ENCODE measurements at places on chromosomes 1 and 21. TPM values are rescaled to one million over a fixed set of nuclear protein-coding genes. Genes with fewer than 3 reads are reported as not detected.

DNA sequence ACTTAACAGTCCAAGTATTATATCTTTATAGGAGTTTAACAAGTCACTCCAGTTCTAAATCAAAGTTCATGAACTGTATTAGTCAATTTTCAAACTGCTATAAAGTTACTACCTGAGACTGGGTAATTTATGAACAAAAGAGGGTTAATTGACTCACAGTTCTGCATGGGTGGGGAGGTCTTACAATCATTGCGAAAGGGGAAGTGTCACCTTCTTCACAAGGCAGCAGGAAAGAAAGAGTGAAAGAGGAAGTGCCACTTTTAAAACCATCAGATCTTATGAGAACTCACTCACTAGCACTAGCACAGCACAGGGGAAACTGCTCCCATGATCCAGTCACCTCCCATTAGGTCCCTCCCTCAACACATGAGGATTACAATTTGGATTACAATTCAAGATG lies 70.0 kb downstream of the CLCA4 start:
- DNase-seq: no peak

DNA sequence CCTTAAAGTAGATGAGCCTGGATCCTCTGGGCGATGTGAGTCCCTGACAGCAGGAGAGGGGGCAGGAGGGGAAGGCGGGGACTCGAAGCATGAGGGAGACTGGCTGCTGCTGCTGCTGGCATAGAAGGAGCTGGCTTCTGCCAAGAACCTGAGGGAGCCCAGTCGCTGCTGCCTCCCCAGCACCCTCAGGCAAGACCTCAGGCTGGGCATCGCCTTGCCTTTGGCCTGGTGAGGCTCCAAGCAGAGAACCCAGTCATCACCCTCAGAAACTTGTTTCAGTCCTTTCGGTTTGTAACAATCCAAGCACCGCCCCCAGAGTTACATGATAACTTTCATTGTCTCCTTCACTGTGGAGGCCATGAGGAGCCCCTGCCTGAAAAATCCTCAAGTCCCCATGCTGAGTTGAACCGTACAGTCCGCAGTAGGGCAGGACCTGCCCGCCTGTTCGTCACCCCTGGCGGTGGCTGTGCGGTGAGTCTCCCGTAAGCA lies 38.8 kb downstream of the POFUT2 start:
- DNase-seq: no peak

DNA sequence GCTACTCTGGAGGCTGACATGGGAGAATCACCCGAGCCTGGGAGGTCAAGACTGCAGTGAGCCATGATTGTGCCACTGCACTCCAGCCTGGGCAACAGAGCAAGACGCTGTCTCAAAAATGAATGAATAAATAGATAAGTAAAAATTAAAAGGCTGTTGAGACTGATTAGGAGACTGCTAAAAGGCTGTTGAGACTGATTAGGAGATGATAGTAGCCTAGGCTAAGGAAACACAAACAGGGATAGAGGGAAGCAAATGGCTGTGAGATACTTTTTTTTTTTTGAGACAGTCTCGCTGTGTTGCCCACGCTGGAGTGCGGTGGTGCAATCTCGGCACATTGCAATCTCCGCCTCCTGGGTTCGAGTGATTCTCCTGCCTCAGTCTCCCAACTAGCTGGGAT lies 28.4 kb downstream of the PRPF38A start:
- DNase-seq: no peak

Gene ZNF692
- 20.8 TPM for total RNA-seq

Gene B3GALT2
- total RNA-seq: 93.9 TPM
